CD8-positive, alpha-beta memory T cell (primary cell): ENCODE measurements at places on chromosomes 3 and 15. TPM values are rescaled to one million over a fixed set of nuclear protein-coding genes. Genes with fewer than 3 reads are reported as not detected.
A peak's percentile ranks its signal among the peaks of the same experiment; 100 is the strongest.

Gene ARID3B
- polyA plus RNA-seq: 13.0 TPM

Gene GAP43
- not detected for polyA plus RNA-seq

Gene LSAMP
- not detected for polyA plus RNA-seq

Gene SLC2A2
- polyA plus RNA-seq: not detected

- no peak overlapping the region for H3K27ac ChIP-seq
- H3K27me3 ChIP-seq: no peaks in the 10 kb centered on the region
- H3K4me1 ChIP-seq: no peaks in the 10 kb centered on the region
- DNase-seq: no peak
- no peak overlapping the region for H3K4me3 ChIP-seq
Measured at GRCh38 chr3:81869382-81869781, 107.9 kb upstream of the GBE1 start.

DNA sequence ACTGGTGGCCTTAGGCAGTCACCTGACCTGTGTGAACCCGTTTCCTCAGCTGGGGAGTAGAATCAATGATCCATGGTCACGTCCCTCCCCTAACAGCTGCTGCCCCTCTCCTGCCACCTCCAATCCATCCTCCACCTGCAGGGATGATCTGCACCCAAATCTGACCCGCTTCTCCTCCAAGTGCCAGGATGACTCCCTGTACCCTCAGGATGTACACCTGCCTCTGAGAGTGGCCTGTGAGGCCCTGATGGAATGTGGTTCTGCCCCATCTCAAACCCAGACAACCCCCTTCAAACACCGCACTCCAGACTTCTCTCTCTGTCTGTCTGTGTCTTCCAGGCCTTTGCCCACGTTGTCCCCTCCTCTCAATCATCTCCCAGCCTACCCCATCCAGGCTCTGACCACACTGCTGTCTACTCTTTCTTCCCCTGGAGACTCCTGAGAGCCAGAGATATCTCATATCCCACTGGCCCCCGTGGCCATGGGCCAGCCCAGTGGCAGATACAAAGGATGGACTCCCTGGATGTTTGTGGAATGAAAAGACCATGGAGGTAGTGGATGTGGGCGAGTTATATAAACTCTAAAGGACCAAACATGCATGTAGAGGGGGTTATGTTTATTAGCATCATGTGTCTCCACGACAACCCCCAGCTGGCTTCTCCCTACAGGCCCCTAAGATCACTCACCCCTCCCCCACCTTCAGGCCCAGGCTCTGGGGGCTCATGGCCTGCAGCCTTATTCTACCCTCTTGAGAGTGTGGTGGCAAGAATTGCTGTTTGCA, 84.9 kb downstream of the SMAD6 start:
- no peaks in the 10 kb centered on the region for H3K27me3 ChIP-seq
- no peak for DNase-seq
- H3K27ac ChIP-seq: no peak overlapping the region
- H3K4me3 ChIP-seq: no peak overlapping the region
- no peaks in the 10 kb centered on the region for H3K36me3 ChIP-seq
- no peaks in the 10 kb centered on the region for H3K4me1 ChIP-seq

DNA sequence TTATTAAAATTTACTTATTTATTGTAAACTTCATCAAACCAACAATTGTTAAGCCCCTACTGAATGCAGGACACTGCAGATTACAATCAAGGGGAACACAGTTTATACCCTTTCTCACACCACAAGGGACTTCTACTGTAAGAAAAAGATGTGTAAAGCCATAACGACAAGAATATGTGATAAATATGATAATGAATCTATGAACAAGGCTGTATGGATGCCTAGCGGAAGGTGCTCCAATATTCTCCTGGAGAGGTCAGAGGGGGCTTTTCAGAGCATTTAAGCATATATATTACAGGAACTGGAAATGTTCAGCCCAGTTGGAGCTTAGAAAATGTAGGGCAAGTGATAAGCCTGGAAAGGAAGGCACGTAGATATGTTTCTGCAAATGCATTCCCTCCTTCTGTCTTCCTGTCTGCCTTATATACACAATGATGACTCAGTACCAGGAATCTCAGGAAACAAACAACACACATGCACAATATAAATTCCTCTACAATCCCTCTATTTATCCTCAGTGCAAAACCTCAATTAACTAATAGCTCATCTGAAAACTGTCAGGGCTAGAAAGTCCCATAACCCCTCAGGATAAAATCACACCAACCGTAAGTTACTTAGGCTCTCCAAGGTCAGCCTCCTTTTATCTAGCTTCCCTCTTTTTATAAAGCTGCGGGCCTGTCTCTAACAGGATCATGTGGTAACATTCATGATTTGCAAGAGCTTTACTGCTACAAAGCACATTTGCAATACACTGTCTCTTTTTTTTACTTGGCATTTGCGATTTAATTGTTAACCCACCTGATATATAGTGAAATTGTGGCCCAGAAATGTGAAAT, 393.1 kb downstream of the LPP start:
- no peak overlapping the region for H3K4me3 ChIP-seq
- no peaks in the 10 kb centered on the region for H3K4me1 ChIP-seq
- no peaks in the 10 kb centered on the region for H3K27me3 ChIP-seq
- no peak for DNase-seq

DNA sequence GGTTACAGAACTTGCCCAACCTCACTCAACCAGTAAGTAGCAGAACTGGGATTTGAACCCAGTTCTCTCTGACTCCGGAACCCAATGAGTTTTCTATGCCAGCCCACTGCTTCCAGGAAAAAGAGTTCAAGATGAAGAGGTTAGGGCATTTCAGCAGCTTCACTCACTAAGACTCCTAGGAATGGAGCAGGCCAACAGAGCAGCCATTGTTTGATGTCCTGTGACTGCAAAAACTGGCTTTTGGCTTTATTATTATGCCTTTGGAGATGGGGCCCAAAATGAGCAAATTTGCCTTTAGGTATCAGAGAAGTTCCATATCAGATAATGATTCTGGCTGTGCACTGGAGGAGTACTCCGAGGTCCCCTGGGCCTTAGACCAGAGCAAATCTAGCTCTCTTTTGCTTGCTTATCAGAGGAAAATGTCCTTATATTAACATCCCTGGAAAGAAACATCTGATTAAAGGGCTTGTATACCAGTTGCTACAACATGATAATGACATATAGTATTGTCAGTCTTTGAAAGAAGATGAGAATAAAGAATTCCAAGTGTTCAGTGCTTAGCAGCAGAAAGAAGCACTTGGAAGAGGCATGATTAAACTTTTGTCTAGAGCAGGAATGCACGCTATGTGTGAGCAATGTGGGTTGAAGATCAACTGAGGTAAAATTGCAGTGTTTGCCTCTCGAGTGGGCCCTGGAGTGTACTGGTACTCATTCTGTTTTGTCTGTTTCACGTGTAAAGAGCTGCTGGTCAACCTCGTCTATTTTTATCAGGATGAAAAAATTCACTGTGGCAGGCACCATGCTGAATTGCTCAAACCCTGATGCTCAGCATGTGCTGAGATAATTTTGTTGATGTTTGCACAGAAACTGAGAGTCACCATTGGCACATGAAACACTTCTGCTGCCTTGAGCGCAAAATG, 21.8 kb upstream of the KLHL24 start:
- H3K27ac ChIP-seq: no peak overlapping the region
- no peak overlapping the region for H3K4me3 ChIP-seq
- H3K36me3 ChIP-seq: no peaks in the 10 kb centered on the region
- DNase-seq: no peak
- no peaks in the 10 kb centered on the region for H3K4me1 ChIP-seq
- no peaks in the 10 kb centered on the region for H3K27me3 ChIP-seq

DNA sequence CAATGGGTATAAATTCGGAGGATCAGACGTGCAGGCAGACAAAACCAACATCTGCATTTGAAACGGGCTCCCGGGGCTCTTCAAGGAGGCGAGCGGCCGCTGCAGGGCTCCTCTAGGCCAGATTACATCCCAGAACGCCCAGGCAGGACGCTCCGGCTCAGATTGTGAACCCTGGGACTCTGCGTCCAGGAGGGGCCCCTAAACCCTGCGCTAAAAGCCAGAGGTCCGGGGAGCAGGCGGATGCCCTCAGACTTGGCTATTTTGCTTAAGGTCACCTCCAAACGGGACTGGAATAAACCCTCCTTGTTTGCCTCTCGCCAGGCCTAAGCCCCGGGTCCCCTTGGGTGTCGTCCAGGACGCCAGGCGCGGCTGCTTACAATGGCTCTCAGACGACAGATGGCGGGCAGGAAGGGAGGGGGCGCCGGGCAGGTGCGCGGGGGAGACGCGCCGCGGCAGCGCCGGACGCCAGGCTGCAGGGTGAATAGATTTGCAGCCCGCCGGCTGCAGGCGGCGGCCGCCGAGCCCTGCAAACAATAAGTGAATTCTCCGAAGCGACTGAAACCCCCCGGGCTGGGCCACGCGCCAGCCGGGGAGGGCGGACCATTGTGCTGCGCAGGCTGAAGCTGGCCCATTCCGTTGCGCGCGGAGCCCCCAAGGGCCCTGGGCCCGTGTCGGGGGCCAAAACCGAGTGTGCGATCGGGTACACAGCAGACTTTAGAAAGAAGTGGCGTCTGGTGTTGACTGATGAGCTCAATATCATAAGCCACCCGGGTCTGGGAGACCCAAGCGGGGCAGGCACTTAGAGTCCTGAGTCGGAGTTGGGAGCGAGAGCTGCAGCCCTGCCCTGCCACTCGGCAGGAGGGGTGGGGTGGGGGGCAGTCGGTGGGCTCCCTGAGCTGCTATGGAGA, 32.3 kb upstream of the AMOTL2 start:
- peaks cover 16% of the 10 kb centered on the region for H3K27me3 ChIP-seq
- H3K27ac ChIP-seq: no peak overlapping the region
- H3K4me3 ChIP-seq: no peak overlapping the region
- DNase-seq: no peak
- no peaks in the 10 kb centered on the region for H3K4me1 ChIP-seq
- no peaks in the 10 kb centered on the region for H3K36me3 ChIP-seq

DNA sequence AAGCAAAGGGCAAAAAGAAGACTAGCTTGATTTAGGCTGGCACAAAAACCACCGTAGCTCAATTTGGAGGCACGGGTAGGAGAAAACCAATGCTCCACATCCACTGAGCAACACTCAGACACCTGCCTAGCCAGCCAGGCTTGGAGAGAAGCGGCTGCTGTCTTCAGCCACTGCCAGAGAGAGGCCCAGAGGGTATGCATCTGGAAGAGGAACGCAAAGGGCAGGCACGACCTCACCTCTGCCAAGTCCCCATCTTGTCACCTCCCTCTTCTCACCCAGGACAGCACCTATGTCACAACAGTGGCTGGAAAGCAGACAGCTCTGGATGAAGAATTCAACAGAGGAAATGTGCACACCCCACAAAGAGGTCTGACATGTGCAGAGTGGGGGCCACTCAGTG, 93.5 kb downstream of the ADAMTS17 start:
- H3K36me3 ChIP-seq: no peaks in the 10 kb centered on the region
- no peaks in the 10 kb centered on the region for H3K4me1 ChIP-seq
- H3K4me3 ChIP-seq: no peak overlapping the region
- DNase-seq: no peak
- no peaks in the 10 kb centered on the region for H3K27me3 ChIP-seq

DNA sequence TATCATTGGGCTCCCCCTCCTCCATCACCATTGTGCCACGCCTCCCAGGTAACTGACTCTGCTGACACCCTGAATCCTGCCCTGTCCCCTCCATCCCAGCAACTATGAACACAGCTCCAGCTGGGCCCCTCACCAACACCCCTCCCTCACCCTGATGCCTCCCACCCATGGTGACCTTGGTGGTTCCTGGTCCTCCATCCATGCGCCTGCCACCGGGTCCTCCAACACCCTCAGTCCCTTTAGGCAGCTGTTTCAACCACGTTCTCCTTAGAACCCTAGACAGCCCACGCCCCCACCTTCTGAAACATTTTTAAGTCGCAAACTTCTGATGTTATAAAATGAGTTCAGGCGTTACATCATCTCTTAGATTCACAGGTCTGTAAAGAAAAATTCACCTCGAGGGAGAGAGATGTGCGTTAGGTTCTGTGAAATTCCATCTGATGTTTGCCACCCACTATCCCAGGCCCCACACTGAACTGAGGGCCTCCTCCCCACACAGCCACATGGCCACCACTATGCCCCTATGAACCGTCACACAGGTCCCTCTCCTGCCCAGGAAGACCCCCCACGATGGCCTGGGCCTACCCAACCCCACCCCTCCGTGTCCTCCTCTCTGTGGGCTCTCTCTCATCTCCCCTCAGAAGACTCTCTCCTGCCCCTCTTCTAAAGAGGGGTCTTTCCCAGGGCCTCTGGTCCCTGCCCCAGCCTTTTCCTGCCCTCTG, 29.8 kb downstream of the PCSK6 start:
- H3K36me3 ChIP-seq: no peaks in the 10 kb centered on the region
- H3K27me3 ChIP-seq: no peaks in the 10 kb centered on the region
- DNase-seq: no peak
- H3K27ac ChIP-seq: no peak overlapping the region
- no peaks in the 10 kb centered on the region for H3K4me1 ChIP-seq

- H3K4me3 ChIP-seq: no peak overlapping the region
- no peaks in the 10 kb centered on the region for H3K36me3 ChIP-seq
- H3K27ac ChIP-seq: no peak overlapping the region
- no peaks in the 10 kb centered on the region for H3K27me3 ChIP-seq
Measured at GRCh38 chr15:43274136-43274535, 7.4 kb upstream of the TGM5 start.

DNA sequence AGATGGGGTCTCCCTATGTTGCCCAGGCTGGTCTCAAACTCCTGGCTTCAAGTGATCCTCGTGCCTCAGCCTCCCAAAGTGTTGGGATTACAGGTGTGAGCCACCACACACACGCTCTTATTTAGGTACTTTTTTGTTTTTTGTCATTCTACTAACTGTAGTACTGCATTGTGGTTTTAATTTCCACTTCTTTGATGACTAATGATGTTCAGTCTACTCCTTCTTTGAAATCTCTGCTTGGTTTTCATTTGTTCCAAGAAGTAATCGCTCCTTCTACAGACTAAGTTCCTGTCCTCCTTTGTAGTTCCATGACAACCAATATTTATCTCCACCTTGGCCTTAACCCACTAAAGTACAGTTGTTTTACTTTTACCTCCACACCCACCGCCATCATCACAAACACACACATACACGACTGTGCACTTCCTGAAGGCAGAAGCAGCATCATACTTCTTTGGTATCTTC, 529 bp upstream of the DLEC1 start:
- no peaks in the 10 kb centered on the region for H3K36me3 ChIP-seq
- peak overlapping the region; percentile 83 for H3K27ac ChIP-seq
- H3K4me1 ChIP-seq: peaks cover 27% of the 10 kb centered on the region
- peak; percentile 68 for DNase-seq
- H3K27me3 ChIP-seq: no peaks in the 10 kb centered on the region
- H3K4me3 ChIP-seq: peak overlapping the region; percentile 75
